H9 (cell line): ENCODE measurements at places on chromosomes 13 and 19.

DNA sequence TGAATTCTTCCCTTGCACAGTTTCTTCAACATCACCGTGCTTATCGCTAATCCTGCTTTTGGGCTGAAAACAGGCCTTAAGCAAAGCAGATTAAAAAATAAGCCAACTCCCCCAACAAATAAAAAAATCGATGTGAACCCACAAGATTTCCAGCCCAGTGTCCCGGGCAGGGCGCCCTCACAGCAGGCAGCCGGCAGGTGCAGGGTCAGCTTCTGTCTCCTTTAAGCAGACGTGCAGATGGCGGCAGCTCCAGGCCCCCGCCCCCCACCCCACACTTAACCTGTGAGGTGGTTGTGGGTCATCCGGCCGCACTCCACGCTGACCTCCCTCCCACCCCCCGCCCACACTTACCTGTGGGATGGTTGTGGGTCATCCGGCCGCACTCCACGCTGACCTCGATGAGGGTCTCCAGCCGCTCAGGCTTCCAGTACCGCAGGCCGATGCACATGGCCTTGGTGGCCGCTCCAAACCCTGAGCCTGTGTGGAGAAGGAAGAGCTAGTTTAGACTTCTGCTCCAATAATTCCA, 19.8 kb downstream of the ADPRHL1 start:
- peaks cover 4% of the 10 kb centered on the region; the same call in 1 of the 2 replicates for H3K36me3 ChIP-seq
- no peak for DNase-seq
- no peak overlapping the region for H3K4me3 ChIP-seq
- H3K4me1 ChIP-seq = no peaks in the 10 kb centered on the region

- H3K4me3 ChIP-seq = peak overlapping the region; percentile 96
- DNase-seq = peak; percentile 78
- H3K27ac ChIP-seq = no peak overlapping the region
- no peaks in the 10 kb centered on the region for H3K27me3 ChIP-seq
- no peaks in the 10 kb centered on the region; the same call in 1 of the 2 replicates for H3K4me1 ChIP-seq
- H3K36me3 ChIP-seq = no peaks in the 10 kb centered on the region; the same call in 1 of the 2 replicates
These were observed 1.5 kb downstream of the GPC6 start for GRCh38 chr13:93227878-93228642.

DNA sequence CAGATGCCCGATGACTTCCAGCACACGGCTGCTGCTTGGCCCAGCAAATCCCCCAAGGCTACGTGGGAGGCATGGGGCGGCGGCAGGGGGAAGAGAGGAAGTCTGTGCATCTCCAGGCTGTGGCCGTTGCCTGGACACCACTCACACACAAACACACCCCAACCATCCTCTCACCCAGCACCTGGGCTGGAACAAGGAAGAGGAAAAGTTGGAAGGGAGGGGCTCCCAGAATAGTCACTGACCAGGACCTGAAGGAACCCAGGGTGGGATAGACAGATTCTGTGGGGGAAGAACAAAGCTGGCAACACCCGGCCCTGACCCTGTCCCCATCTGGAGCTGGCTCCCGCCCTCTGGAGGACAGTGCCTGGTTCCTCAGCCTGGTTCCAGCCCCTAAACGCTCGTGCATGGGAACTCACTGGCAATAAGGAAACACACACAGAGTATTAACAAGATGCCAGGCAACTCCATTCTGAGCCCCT, 11.2 kb downstream of the PPP6R1 start:
- peaks cover 35% of the 10 kb centered on the region for H3K36me3 ChIP-seq
- no peaks in the 10 kb centered on the region for H3K4me1 ChIP-seq
- no peak for DNase-seq
- no peak overlapping the region for H3K4me3 ChIP-seq

GRCh38 chr13:99027260-99027659, 49.4 kb upstream of the DOCK9 start:
- H3K27me3 ChIP-seq = no peaks in the 10 kb centered on the region
- H3K36me3 ChIP-seq = no peaks in the 10 kb centered on the region; the same call in 1 of the 2 replicates
- no peak overlapping the region for H3K4me3 ChIP-seq
- H3K27ac ChIP-seq = no peak overlapping the region
- no peak for DNase-seq

GRCh38 chr13:46964789-46965527, 68.1 kb upstream of the HTR2A start:
- no peaks in the 10 kb centered on the region for H3K36me3 ChIP-seq
- H3K27me3 ChIP-seq = no peaks in the 10 kb centered on the region
- H3K4me3 ChIP-seq = no peak overlapping the region
- no peak overlapping the region for H3K27ac ChIP-seq

DNA sequence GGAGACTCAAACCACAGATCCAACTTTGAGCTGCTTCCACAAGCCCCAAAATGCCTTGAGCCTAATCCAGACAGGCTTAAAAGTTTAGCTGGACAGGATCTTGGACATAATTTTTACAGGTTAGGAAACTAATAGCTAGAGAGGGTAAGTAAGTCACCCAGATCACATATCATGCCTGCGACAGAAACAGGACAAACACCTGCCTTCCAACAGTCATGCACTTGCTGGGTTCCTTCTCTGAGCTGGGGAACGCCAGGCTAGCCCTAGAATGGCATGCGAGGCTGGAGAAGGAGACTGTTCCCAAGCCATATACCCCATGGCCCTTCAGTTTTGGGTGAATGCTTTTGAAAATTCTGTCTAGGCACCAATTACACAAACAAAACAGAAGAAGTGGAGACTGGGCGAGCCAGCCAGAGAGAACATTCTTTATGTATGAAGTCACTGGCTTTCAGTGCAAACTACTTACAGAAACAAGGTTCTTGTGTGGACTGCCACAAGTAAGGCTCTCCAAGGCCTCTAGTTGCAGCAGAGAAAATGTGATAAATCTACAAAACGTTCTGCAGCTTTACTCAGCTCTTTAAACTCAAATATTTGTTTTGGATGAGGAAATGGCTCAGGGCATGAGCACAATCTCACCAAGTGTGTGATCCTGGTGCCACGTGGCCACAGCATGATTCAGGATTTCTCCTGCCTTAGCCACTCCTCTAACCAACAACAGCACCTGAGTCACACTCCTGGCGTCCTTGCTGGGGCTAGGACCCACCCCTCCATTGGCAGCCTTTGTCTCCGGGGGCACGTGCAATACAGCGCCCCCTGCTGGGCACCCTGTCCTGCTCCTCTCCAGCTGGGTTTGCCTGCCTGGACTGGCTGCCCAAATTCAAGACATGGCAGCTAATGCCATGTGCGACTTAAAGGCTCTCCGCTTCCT, 73.4 kb upstream of the UBL3 start:
- H3K27ac ChIP-seq = no peak overlapping the region
- DNase-seq = peak; percentile 90
- H3K36me3 ChIP-seq = no peaks in the 10 kb centered on the region
- H3K4me3 ChIP-seq = no peak overlapping the region

DNA sequence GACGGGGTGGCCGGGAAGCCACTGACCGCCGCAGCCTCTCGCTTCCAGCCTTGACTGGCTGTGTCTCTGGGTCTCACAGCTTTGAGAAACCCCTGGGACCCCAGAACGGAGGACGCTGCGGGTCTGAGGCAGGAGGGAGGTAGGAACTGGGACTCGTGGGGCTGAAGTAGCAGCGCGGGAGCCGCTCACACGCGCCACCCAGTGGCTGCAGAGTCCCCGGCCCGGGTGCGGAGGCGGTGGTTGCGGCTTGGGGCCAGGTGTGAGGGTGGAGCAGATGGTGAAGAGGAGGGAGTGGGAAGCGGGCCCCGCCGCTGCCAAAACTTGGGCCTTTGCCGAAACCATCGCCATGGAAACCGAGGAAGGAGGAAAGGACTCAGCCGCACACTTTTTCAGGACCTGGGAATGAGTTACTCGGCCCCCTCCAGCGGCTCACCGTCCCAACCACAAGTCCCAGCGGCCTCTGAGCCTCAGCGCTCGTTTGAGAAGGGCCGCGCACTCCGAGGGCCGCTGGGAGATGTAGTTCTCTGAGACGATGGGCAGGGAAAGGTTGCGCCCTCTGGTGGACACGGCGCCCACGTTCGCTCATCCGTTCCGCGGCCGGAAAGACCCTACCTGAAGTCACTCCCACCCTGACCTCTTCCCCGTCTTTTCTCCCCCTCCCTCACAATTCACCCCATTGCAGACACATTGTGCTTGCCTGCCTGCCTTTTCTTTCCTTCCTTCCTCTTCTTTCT, 2.2 kb upstream of the SLC17A7 start:
- peaks cover 27% of the 10 kb centered on the region for H3K36me3 ChIP-seq
- H3K4me1 ChIP-seq = no peaks in the 10 kb centered on the region

- DNase-seq = no peak
- peaks cover 2% of the 10 kb centered on the region; the same call in 1 of the 2 replicates for H3K4me1 ChIP-seq
- H3K4me3 ChIP-seq = no peak overlapping the region
- no peak overlapping the region for H3K27ac ChIP-seq
- H3K27me3 ChIP-seq = no peaks in the 10 kb centered on the region
- H3K36me3 ChIP-seq = no peaks in the 10 kb centered on the region
These were observed 97.0 kb upstream of the MBNL2 start for GRCh38 chr13:97124915-97125809.

- H3K27ac ChIP-seq = no peak overlapping the region
- no peaks in the 10 kb centered on the region for H3K36me3 ChIP-seq
- no peaks in the 10 kb centered on the region for H3K27me3 ChIP-seq
These were observed 391.0 kb downstream of the LMO7 start for GRCh38 chr13:76027131-76027530.

GRCh38 chr19:33558856-33559255, 37.3 kb upstream of the PEPD start:
- H3K27me3 ChIP-seq = no peaks in the 10 kb centered on the region
- no peak for DNase-seq
- H3K36me3 ChIP-seq = no peaks in the 10 kb centered on the region
- no peak overlapping the region for H3K4me3 ChIP-seq
- H3K27ac ChIP-seq = no peak overlapping the region
- no peaks in the 10 kb centered on the region for H3K4me1 ChIP-seq

- DNase-seq = no peak
- H3K36me3 ChIP-seq = no peaks in the 10 kb centered on the region
- H3K27ac ChIP-seq = no peak overlapping the region
- H3K27me3 ChIP-seq = no peaks in the 10 kb centered on the region
These were observed 12.5 kb upstream of the CFAP97D2 start for GRCh38 chr13:114166381-114167131.

DNA sequence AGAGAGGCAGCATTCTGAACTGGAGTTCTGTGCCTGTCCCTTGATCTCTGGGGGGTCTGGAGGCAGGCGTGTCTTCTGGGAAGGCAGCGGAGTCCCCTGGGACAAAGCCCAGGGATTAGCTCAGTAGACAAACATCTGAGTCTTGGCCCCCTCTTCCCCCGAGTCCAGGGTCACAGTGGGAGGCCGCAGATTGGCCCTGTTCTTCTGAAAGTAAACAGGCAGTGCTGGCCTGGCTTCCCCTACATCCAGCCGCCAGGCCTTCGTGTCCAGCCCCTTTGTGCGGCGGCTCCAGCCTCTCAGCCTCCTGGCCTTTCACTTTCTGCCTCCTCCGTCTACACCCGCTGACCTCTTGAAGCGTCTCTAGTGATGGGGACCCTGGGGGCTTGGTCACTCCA, 989 bp downstream of the NFILZ start:
- no peak overlapping the region for H3K27ac ChIP-seq
- H3K27me3 ChIP-seq = no peaks in the 10 kb centered on the region
- no peaks in the 10 kb centered on the region for H3K4me1 ChIP-seq
- no peak overlapping the region for H3K4me3 ChIP-seq

DNA sequence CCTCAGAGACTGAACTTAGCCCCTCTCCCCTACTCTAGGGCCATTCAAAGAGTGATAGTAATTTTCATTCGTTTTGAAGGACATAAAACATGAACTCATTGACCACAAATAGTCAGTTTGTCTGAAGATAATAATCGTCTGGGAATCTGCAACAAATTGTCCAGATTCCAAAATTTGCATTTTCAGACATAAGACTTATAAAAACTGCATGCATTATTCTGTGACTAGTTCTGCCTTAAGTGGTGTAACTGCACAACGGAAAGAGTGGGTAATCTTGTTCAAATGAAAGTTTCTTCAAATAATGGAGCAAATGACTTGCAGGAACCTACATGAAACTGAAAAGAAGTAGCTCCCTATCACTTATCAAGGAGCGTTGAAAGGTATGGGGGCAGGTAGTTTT, 8.4 kb downstream of the CSNK1A1L start:
- H3K4me3 ChIP-seq = no peak overlapping the region
- H3K4me1 ChIP-seq = no peaks in the 10 kb centered on the region
- no peak for DNase-seq
- H3K27me3 ChIP-seq = no peaks in the 10 kb centered on the region

- H3K36me3 ChIP-seq = peaks cover 13% of the 10 kb centered on the region
- H3K4me1 ChIP-seq = no peaks in the 10 kb centered on the region
- no peak overlapping the region for H3K27ac ChIP-seq
- no peak overlapping the region for H3K4me3 ChIP-seq
- no peak for DNase-seq
These were observed 44.2 kb downstream of the EDNRB start for GRCh38 chr13:77874406-77874805.

GRCh38 chr19:308471-309205, 17.4 kb upstream of the PLPP2 start:
- H3K4me3 ChIP-seq = no peak overlapping the region
- H3K4me1 ChIP-seq = no peaks in the 10 kb centered on the region

DNA sequence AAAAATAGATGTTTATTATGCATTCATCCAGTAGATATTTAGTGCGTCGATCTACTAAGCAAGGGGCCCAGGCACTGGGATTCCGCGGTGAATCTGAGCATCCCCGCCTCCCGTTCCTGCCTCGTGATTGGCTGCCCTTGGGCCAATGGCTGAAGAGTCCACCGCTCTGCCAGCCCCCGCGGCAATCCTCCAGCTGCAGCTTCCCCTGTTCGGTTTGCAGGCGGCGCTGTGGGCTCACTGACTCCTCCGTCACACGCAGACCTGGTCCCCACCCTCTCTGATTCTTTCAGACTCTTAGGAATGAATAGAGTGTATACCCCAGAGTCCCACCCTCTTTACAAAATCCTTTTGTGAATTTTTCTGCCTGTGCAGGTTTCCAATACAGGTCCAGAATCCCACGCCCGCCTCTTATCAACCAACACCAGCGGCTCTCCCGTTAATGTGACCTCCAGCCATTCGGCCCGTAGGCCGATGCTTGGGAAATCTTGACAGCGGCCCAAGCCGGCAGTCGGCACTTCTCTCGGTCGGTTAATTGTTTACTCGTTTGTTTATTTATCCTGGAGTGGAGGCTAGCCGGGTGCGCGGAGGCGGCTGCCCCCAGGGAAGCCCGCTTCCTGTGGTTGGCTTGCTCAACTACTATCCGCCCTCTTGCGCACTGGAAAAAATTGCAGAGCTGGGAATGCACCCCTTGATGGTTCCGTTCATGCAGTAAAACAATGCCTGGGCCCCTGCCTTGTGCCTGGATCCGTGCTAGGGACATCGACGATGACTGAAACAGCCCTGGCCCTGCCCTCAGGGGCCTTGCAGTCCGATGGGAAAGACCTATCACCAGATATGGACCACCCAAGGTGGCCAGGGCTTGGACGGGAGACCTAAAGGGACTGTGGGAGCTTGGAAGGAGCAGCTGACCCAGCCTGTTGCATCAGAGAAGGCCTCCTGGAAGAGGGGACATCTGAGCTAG, 4.5 kb upstream of the ARHGAP35 start:
- H3K4me1 ChIP-seq = peaks cover 4% of the 10 kb centered on the region; the same call in 1 of the 2 replicates
- H3K4me3 ChIP-seq = peak overlapping the region; percentile 72
- peak overlapping the region; percentile 39 for H3K27ac ChIP-seq
- no peaks in the 10 kb centered on the region for H3K36me3 ChIP-seq

- no peak overlapping the region for H3K27ac ChIP-seq
- no peaks in the 10 kb centered on the region for H3K27me3 ChIP-seq
- no peaks in the 10 kb centered on the region for H3K36me3 ChIP-seq
- H3K4me1 ChIP-seq = no peaks in the 10 kb centered on the region
- no peak overlapping the region for H3K4me3 ChIP-seq
- no peak for DNase-seq
These were observed 277.8 kb downstream of the FOXO1 start for GRCh38 chr13:40388617-40389016.
